NCI-H1930 (cell line): ENCODE measurements at places on chromosomes 6 and 20.

GRCh38 chr6:169503422-169504152, 198.2 kb downstream of the WDR27 start:
- DNase-seq: no peak

- DNase-seq: no peak
Observed at GRCh38 chr20:36854348-36855240, 21.3 kb upstream of the TLDC2 start.

- DNase-seq: no peak
Observed at GRCh38 chr6:40845553-40845952, 193.5 kb downstream of the UNC5CL start.

DNA sequence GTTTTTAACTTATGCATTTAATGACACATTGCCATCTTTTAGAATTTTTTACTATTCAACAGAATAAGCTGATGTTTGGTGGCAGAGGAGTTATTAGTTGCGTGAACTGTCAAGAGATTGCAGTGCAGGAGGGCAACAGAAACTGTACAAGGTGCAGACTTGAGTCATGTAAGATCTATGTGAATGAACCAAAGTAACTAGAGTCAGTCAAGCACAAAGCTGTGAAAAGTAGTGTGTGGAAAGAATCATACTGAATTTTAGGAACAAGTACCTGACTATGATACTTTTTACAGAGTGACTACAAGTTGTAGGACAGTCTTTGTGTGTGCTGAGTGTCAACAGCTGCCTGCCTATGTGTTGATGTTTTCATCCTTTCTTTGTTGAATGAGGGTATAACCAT, 2.7 kb upstream of the C6orf163 start:
- no peak for DNase-seq

DNA sequence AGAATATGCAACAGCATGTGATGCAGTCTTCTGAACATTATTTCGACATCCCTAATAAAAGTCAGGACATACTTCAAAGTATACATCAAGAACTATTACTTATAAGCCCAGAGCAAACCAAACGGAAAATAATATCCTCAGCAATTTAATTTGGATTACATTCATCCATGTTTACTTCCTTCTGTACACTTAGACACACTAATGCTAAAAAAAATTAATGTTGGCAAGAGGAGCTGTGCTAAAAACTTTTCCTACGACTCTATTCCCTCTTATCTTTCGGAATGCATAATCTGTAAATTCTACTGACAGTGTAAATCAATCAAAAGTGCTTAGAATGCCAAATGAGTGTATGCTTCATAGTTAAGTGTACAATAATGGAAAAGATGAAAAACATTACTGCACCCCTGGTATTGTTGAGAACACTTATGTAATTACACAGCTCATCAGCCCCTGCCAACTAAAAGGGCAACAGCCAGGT, 301.2 kb upstream of the HSF2 start:
- no peak for DNase-seq

DNA sequence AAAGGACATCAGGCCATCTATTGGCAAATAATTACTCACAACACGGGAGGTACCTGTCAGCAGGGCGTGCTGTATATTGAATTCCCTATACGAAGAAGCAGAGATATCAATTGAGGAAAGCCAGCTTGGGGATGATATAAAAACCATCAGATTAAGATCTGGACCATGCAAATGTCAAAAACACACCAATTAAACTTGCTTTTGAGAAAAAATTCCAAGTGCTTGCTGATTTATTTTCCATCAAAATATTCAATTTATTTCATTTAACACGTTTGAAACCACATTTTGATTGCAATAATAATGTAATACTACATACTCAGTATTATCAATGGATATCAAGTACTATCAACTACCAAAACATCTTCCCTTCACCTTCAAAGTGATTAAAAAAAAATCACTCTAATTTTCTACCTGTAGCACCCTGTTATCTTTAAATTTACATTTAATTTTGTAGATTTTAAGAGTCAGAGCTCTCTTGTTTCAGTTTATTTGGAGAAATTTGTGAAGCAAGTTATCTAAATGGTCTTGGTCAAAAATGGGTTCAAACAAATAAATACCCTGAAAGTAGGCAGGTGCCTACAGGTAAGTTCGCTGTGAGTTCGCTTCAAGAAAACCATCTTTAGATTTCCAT, 6.8 kb upstream of the TBX18 start:
- DNase-seq: no peak

DNA sequence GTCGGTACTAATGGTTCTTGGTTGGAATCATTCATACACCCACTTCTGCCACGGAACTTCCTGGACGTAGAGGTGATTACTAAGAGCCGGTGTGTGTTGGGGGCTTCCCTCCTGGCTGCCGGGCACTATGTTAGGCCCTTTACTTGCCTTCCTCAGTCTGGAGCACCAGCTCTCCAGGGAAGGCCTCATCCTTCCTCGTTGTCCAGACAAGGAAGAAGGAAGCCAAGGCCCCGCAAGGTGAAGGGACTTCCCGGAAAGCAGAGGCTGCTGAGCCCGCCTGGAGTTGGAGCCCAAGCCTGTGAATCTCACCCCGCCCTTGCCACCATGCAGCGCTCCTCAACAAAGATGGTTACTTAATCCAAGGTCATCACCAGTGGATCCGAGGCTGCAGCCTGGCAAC, 26.2 kb downstream of the AAR2 start:
- DNase-seq: no peak

GRCh38 chr20:51404297-51405060, 138.0 kb downstream of the NFATC2 start:
- DNase-seq: no peak

GRCh38 chr6:35031611-35032529, 109.3 kb downstream of the TCP11 start:
- no peak for DNase-seq

DNA sequence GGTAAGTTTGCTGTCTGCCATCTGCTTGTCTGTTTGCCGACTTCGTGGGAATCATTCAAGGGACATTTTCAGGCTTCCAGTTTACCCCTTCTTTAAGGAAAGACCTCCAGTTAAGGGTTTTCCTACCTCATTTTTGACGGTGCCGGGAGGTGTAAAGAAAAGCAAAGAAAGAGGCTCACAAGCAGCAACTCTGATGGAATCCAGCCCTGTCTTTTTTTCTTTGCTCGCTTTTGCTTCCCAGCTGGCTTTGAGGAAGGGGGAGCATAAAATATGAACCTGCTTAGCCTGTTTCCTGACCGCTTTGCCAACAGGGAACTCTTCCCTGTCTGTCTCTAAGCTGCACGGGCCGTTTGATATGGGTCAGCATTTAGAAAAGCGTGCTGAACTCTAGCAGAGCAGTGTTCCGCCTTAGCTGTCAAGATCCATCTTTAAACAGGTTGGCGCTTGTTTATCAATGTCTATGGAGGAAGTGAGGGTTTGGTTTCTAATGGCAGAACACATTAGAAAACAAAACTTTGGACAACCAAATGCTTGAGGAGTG, 13.8 kb downstream of the SYTL3 start:
- no peak for DNase-seq

DNA sequence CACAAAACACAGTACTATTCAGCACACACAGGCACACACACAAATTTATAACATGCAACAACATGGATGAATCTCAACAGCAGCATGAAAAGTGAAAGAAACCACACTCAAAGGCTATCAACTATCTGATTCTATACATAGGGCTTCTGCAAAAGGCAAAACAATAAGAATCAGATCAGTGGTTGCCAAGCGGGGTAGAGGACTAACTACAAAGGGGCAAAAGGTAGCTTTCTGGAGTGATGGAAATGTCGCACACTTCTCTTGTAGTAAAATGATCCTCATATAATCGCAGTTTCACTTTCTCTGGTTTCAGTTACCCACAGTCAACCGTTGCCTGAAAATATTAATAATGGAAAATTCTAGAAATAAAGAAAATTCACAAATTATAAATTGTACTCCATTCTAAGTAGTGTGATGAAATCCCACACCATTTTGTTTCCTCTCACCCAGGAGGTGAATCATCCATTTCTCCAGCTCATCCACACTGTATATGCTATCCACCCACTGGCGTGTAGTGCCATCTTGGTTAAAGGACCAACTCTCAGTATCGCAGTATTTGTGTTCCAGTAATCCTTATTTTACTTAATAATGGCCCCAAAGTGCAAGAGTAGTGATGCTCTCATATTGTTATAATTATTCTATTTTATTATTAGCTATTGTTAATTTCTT, 12.8 kb upstream of the PLN start:
- DNase-seq: no peak

- no peak for DNase-seq
Observed at GRCh38 chr20:20702330-20703245, 9.9 kb downstream of the RALGAPA2 start.

GRCh38 chr6:151001387-151002056, 136.0 kb downstream of the MTHFD1L start:
- no peak for DNase-seq
